Left lobe of liver (tissue), 2 donors: ENCODE measurements at places on chromosomes 1 and 21. TPM values are rescaled to one million over a fixed set of nuclear protein-coding genes. Genes with fewer than 3 reads are reported as not detected.
A peak's percentile ranks its signal among the peaks of the same experiment; 100 is the strongest.

Gene DEPDC1
- total RNA-seq = 0.25 TPM

- no peak for DNase-seq
Measured at GRCh38 chr1:112982853-112983536, 27.0 kb upstream of the SLC16A1 start.

DNA sequence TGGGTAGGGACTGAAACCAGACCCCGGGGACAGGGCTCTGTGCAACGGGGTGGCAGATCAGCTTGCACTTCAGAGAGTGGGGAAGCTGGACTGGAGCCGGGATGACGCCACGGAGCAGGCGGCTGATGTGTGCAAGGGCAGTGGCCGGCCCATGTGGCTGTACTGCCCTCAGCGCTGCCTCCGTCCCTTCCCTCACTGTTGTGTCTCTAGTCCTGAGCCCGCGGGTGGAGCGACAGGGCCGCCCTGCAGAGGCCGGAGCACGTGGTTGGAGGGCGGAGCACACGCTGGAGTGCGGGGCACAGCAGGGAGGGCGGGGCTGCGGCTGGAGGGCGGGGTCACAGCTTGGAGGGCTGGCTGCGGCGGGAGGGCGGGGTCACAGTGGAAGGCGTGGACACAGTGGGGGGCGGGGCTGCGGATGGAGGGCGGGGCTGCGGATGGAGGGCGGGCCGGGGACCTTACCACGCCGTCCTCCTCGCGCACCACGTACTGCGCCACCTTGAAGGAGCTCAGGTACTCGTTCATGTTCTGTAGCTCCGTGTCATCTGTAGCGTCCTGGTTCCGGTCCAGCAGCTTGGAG is 52.4 kb downstream of the CHD5 start:
- DNase-seq = no peak

GRCh38 chr1:46072975-46073374 is 59.5 kb downstream of the PIK3R3 start:
- DNase-seq = no peak

GRCh38 chr1:166145499-166145898 is 21.3 kb downstream of the FAM78B start:
- DNase-seq = no peak

DNA sequence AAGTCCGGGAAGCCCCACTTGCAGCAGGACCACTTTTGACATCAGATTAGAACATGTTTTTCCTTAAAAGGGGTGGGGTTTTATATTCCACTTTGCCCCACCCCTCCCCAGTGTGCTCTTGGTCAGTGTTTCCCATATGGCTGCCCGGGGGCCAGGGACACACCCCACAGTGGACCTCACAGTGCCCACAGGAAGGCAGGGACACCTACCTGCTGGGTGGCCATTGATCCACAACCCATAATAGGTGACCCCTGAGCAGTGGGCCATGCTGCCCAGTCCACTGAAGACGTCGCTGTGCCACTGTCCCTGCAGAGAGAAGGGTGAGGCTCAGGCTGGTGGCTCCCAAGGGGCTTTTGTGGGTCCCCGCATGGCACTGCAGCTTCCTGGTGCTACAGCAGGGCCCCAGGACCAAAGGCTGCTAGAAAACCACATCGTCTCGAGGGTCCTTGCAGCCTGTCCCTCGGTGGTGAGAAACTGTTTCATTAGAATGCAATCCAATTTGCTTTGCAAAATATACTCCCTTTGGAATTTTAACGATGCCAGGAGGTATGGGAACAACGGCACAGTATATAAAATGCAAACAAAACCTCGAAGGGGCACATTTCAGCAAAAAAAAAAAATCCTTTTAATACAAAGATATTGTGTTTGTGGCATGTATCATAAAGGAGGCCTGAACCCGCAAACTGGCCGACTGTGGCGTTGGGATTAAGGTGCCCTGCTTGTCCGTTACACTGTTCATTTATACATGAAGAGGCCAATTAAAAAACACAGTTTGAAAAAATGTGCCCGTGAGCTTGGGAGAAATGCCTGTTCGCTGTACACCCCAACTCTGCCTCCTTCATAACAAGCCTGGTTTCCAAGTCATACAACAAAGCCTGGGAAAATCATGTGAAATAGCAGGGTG is 16.9 kb downstream of the MORN1 start:
- no peak for DNase-seq

- peak; percentile 62 for DNase-seq
Measured at GRCh38 chr1:155324717-155325602, 4.3 kb downstream of the RUSC1 start.

Gene SPOCD1
- total RNA-seq = 0.08 TPM

DNA sequence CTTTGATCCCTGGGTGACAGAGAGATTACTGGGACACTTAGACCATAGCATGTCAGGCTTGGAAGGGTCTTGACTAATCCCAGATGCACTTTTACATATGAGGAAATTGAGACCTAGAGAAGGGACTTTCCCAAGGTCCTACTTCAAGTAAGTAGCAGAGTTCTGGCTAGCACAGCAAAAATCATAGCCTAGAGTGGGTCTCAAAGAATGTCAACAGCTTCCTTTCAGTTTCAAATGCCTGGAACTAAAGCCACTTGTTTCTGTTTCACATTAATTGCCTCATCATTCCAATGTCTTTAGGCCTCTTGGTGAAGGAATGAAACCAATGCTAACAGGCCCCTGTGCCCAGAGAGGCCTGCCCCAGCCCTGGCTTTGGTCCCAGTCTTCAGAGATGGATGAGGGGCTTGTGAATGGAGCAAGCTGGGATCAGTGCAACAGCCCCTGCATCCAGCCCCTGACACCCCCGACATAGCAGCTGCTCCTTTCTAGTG is 26.6 kb downstream of the ATF3 start:
- DNase-seq = no peak

- DNase-seq = no peak
Measured at GRCh38 chr1:116769561-116769977, 15.3 kb downstream of the CD2 start.

GRCh38 chr1:221759436-221759835 is 17.5 kb upstream of the DUSP10 start:
- no peak for DNase-seq

DNA sequence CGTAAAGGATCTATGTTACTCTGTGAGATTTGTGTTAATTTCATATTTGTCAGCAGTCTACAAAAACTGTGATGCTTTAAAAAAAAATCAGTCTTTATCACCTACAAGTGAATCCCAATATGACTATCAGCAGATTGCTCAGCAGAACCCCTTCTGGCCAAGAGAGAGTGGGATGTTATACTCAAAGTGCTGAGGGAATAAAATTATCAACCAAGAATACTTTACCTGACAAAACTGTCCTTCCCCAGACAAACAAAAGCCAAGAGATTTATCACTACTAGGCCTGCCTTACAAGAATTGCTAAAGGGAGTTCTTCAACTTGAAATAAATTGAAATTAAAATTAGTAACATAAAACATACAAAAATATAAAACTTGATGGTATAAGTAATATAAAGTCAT is 105.2 kb downstream of the SLC35F3 start:
- no peak for DNase-seq
